Diencephalon (tissue), 1 donor: ENCODE measurements at places on chromosomes 1 and 21. TPM values are rescaled to one million over a fixed set of nuclear protein-coding genes. Genes with fewer than 3 reads are reported as not detected.

KRTAP19-3 gene
- total RNA-seq: not detected

TNFAIP8L2 gene
- 2.3 TPM for total RNA-seq

NGF gene
- 2.1 TPM for total RNA-seq

FAM167B gene
- total RNA-seq: 0.46 TPM

GBP5 gene
- 0.23 TPM for total RNA-seq

OPTC gene
- not detected for total RNA-seq

RGS8 gene
- 135 TPM for total RNA-seq

UTS2 gene
- not detected for total RNA-seq

KPRP gene
- total RNA-seq: not detected

ADAMTS4 gene
- 1.2 TPM for total RNA-seq

ATP1A4 gene
- under 0.01 TPM for total RNA-seq

ADGRL4 gene
- total RNA-seq: 4.2 TPM

WNT4 gene
- total RNA-seq: 11.3 TPM

C1orf116 gene
- not detected for total RNA-seq

CHODL gene
- 21.9 TPM for total RNA-seq

NES gene
- 48.7 TPM for total RNA-seq

SLFNL1 gene
- total RNA-seq: 0.92 TPM

DENND1B gene
- total RNA-seq: 55.6 TPM

FCRL1 gene
- total RNA-seq: 0.23 TPM

HSD3B1 gene
- not detected for total RNA-seq

HSD11B1 gene
- 0.46 TPM for total RNA-seq

FALEC gene
- 0.92 TPM for total RNA-seq

CAMK2N1 gene
- 128 TPM for total RNA-seq

CYP4A11 gene
- 0.23 TPM for total RNA-seq

H6PD gene
- 9.5 TPM for total RNA-seq

ELAPOR1 gene
- total RNA-seq: 13.6 TPM

PLEKHN1 gene
- not detected for total RNA-seq

SETD4 gene
- 33.7 TPM for total RNA-seq

OVAAL gene
- total RNA-seq: not detected
